ENCODE measurements at places on chromosomes 3 and 15.

- DNase-seq: no peak
These were observed 44.1 kb upstream of the GRAMD1C start for GRCh38 chr3:113794526-113794925.

- DNase-seq: no peak
These were observed 172.6 kb downstream of the IL5RA start for GRCh38 chr3:2937592-2937991.

- no peak for DNase-seq
These were observed 46.4 kb downstream of the CBLB start for GRCh38 chr3:105822171-105823123.

- no peak for DNase-seq
These were observed 131.6 kb downstream of the SPATA16 start for GRCh38 chr3:173009410-173009809.

- DNase-seq: no peak
These were observed 331.5 kb upstream of the CFAP20DC start for GRCh38 chr3:59381282-59381681.

GRCh38 chr15:95499397-95499796, 831.1 kb upstream of the NR2F2 start:
- no peak for DNase-seq

DNA sequence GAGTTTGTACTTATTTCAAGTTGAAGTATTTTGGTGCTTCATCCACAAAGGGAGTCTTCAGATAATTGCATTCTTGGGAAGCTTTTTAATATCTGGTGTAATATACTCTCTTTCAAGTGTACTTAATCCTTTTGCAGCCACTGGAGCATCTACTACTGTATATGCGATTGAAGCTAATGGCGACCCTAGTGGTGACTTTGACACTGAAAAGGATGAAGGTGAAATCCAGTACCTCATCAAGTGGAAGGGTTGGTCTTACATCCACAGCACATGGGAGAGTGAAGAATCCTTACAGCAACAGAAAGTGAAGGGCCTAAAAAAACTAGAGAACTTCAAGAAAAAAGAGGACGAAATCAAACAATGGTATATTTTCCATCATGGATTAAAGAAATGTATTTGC, 42.6 kb downstream of the CHD2 start:
- DNase-seq: no peak

DNA sequence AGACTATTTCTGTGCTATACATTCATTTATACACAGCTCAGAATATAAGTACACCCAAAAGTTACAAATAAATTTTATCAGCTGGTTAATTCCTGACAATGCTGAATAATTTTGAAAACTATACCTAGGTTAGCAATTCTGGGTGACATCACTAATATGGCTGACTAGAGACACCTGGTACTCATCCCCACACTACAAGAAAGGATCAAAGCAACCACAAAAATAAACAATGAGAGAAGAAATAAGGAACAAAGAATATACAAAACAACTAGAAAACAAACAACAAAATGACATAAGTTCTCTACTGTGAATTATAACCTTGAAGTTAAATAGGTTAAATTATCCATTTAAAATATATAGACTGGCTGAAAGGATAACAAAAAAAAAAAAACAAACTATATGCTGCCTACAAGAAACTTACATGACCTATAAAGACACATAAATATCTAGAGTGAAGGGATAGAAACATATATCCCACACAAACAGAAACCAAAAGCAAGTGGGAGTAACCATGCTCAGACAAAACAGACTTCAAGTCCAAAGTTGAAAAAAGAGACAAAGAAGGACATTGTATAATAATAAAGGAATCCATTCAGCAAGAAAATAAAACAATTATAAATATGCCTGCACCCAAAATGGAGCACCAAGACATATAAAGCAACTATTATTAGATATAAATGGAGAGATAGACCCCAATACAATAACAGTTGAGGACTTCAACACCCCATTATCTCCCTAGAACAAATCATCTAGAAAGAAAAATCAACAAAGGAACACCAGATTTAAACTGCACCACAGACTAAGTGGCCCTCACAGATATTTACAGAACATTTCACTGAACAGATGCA, 57.8 kb downstream of the IMPG2 start:
- DNase-seq: peak; percentile 31

DNA sequence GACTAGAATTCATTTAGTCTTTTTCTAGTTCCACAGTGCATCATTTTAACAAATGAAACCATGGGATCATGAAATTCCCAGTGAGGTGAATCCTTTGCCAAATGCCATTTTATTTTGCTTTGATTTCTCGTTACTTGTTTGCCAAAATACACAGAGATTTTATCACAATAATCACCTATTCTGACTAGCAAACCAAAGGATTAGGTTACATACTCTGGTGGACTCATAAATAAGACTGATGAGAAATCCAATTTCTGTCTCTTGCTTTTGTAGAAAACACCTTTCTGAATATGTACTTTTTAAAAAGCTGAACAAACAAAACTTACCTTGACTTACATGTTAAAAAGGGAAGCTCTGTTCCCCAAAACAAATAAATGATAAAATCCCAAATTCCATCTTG, 12.2 kb downstream of the ERC2 start:
- DNase-seq: no peak

DNA sequence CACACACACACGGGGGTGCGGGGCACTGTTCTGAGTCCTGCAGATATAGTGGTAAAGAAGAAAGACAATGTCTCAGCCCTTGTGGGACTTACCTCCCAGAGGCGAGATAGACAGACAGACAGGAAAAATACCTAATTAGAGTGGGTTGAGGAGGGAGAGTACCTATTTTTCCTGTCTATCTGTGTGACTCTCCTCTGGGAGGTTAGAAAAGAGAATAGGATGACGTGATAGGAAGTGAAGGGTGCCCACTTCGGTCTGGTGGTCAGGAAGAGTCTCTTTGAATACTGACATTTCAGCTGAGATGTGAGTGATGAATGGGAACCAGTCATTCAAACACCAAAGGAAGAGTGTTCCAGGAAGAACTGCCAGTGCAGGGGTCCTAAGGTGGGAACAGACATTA, 4.1 kb upstream of the APOD start:
- no peak for DNase-seq

DNA sequence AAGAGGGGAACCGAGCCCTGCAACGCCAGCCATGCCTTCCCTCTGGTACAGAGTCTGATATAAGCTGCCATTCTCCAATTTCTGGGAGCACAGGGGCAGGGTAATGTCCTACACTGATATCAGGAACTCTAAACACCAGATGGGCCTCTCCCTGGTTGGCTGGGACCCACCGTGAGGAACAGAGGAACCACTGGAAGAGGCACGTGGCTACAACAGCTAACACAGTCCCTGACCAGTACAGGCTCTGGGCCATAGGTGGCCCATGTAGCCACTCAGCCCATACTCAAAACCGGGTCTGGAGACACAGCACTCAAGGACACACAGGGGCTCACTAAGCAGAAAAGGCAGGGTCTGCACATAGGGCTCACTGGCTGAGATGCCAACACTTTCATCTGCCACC, 13.9 kb downstream of the NUP210 start:
- no peak for DNase-seq

GRCh38 chr3:60935709-60936108, 315.5 kb downstream of the FHIT start:
- no peak for DNase-seq

DNA sequence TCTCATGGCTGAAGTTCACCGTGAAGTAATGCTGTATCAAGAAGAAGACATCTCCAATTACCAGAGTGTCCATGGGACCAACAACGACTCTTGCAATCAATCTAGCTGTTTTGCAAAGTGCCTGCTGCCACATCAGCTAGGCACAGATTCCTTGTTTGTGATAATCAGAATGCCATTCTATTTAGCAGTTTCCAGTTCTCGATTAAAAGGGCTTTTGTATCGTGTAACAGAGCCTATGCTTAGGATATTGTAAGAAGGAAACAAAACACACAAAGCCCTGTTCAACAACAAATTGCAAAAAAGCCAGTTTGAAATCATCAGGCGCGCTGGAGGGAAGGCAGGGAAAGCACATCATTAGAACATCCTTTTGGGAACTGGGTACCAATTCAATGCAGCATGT, 26.1 kb downstream of the RASGRF1 start:
- DNase-seq: no peak

DNA sequence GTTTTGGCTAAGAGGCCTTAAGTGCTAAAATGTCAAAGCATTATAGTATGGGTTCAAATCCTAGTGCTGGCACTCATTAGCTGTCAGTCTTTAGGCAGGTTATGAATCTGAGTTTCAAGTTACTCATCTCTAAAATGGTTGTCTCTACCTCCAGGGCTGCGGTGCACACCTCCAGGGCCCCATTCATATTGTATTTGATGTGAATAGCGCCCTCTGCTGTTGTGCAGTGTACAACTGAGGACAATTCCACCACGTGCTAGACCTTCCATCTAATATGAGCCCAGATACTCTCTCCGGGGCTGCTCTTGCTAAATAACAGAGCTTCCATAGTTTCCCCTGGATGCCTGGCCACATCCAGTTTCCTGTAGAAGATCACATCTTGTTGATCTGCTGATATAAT, 54.3 kb downstream of the OXNAD1 start:
- DNase-seq: no peak

DNA sequence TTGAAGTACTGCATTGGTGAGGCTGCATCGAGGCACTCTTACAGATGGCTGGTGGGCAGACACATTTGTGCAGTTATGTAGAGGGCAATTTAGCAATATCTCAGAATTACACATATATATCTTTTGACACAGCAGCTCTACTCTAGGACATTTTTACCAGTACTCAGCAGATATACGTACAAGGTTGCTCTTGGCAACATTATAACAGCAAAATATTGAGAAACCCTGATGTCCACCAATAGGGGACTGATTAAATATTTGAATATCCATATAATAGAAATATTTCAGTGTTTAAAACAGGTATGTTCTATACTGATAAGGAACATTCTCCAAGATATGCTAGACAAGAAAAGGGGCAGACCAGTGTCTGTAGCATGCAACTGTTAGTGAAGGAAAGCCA, 7.9 kb upstream of the FBXO22 start:
- no peak for DNase-seq

- no peak for DNase-seq
These were observed 33.3 kb upstream of the FLNB start for GRCh38 chr3:57974796-57975388.

DNA sequence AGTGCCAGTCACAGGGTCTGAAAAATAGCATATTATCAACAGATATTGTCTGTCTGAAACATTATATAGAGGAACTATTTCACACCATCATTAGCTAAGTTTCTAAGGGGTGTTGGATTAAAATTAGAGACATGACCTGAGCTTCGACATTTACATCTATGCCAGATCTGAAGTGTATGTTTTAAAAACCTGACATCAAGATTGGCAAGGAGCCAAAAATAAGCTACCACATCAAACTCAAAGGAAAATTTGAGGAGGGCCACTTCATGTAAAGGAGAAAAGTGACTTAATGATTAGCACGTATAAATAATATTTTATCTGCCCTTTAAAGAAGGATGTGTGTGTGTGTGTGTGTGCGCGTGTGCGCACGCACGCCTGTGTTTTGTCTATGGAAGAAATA, 752.0 kb upstream of the GRM7 start:
- DNase-seq: no peak

GRCh38 chr15:56194035-56194434, 49.6 kb downstream of the RFX7 start:
- no peak for DNase-seq

DNA sequence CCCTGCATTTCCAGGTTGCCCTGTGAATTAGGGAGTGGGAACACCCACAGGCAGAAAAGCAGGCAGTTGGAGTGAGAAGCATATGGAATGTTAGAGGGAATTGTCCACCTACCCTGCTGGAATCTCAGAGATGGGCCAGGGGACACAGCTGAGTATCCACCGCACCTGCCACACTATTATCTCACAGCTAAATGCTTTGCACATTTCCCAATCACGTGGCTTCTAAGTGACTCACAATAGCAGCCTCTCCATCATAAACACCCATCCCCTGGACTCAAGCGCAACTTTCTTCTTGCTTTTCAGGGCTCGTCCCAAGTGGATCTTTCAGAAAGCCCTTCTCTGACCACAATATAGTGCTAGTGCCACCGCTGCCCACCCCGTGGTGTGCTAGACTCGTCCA, 389.0 kb upstream of the LMCD1 start:
- DNase-seq: no peak

DNA sequence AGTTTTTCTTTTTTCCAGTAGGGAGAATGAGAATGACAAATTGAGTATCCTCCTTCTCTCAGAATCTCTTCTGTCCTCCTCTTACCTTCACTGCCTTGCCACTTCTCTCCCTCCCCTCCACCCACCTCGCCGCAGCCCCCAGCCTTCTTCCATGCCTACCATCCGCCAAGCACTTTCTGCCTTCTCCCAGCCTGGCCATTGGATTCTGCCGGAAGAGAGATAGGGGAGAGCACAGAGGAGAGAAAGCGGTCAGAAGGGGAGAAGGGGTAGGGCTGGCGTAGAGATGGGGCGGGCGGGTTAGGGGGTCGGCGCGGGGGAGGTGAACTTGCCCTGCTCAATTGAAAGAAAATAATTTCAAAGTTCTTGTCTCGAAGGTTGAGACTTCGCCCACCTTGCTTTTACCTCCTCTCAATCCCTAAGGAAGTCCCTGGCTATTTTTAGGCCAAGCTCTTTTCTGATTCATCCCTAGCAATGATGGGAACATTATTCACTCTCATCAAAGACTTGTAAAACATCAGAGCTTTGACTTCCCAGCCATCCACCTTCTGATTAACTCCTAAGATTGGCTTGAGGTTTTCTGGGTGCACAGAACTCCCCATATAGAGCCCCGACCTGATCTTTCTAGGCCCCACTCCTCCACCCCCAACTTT, 811 bp downstream of the C3orf52 start:
- DNase-seq: peak; percentile 47

- DNase-seq: no peak
These were observed 165.2 kb downstream of the PGPEP1L start for GRCh38 chr15:98842192-98842972.

GRCh38 chr15:47786371-47786770, 69.1 kb downstream of the SEMA6D start:
- DNase-seq: no peak

- no peak for DNase-seq
These were observed 32.9 kb downstream of the SOX14 start for GRCh38 chr3:137796993-137797392.

DNA sequence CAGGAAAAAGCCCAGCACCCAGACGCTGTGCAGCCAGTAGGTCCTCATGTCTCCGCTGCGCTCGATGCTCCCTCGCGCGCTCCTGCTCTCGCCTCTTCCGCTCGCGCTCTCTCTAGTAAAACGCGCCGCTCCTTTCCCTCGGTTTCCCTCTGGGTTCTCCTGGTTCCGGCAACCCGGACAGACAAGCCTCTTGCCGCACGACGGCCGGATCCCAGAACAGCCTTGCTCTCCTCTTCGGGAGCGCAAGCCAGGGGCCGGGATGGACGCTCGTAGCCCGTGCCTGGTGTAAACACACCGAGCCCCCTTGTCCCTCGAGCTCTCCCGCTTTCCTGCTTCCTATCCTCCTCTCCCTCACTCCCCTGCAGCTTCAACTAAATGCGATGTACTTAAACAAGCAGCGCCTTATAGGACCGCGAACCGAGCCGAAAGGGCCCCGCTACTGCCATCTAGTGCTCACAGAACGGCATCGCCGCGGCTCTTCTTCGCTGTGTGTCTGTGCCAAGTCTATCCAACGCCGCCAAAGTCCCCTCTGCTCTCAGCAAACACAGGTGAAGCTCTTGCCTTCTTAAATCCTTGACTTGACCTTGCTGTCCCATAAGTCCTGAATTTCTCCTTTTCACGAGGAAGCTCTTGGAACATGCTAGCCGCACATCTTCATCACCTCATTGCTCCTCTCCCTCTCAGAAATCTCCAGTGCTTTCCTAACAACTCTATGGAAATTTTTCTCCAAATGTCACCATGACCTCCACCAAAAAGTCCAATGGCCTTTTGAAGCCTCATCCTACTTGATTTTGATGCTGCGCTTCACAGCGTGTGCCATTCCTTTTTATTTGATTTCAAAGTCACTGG, 1037.2 kb downstream of the IGSF11 start:
- DNase-seq: peak; percentile 87
